T-cell (primary cell): ENCODE measurements at places on chromosomes 2 and 18.

DNA sequence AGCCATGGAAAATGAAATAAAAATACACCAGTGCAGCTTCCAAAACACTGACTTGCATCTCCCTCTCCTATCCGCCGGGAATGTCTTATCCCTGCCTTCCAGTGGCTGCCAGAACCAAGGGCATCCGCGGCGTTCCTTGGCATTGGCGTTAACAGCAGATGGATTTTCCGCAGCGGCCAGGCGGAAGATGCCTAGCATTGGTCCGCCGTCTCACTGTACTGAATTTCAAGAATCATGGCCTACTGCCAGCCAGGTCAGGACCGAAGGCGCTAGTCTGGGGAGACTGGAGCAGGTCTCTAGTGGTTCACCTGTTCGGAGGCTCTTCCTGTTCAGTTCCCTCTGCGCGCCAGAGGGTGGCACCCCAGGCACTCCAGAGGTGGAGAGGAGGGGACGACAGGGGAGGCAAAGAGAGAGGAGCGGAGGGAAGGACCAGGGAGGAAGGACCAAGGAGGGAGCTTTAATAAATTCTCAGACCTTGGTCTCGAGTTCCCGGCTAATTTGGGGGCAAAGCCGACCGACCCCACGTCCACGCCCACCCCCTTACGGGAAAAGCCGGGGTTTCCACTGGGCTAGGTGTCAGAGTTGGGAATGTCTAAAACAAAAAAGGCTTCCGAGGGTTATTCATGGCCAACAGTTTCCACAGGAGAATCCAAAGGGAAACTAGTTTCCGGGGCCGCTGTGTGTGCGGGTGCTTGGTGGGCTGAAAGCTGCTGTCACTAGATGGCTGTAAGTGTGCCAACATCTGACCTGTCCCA, 3.7 kb upstream of the BCL2L11 start:
- DNase-seq, result peak; percentile 65

DNA sequence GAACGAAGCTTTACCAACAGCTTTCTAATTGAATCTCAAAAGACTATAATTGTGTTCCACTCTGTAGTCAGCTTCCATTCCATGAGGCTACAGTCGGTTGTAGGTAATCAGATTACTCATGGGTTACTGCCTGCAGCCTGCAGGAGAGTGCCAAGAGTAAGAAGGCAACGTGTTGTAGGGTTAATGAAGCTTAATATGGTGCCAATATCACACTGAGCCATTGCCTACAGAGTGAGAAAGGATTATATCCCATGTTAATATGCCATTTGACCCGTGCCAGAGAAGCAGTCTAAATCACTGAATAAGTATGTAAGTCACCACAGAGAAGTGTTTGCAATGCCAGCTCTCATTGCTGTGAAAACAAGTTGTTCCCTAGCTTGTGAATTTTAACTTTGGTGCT, 734.5 kb upstream of the ACVR2A start:
- DNase-seq, result no peak

DNA sequence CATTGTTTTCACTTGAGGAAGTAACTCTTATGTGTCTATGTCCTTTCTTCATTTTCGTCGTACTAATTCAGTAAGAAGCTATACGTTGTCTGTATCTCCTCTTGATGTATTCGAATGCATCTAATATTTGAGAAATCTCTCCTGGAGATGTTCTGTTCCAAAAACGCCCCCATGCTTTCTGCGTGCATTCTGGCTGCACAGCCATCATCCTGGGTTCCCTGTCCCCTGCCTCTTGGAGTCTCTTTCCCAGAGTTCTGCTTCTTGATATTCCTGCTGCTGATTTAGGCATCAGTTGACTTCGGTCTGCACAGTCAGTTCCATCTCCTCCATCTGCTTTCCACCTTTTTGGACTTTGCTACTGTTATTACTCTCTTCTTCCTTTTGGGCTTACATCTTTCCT, 13.5 kb downstream of the PNO1 start:
- no peak for DNase-seq

DNA sequence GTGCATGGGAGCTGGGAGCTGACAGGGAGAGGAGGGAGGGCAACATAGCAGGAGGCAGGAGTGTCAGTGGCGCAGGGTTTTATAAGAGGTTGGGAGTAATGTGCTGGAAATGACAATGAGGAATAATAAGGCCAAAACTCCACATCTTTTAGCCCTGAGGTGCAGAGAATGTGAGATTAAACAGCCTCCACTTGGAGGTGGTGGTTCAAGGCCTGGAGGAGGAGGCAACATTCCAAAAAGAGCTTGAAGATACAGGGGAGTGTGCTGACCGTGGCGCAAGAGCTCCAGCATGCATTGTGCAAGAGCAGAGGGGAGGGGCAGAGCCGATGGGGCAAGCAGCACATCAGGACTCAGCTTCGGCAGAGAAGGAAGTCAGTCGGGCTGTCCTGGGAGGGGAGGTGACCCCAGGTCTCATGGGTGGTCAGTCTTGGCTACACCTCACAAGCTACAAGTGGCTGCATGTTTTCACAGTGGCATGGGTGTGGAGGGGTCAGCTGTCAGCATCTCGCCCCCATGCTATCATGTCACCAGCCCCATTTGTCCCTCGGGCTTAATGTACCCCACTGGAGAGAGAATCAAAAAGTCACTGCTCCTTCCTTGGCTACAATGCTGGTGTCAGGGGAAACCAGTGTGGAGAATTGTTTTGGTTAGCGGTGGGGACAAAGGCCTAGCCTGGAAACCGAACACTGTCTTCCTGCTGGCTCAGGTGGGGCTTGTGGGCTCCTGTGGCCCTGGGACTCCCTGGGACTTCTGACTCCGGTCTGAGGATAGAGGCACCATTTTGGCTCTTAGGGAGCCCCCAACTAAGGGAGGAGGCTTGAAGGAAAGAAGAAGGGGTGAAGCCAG, 208.0 kb downstream of the ZFP36L2 start:
- no peak for DNase-seq

DNA sequence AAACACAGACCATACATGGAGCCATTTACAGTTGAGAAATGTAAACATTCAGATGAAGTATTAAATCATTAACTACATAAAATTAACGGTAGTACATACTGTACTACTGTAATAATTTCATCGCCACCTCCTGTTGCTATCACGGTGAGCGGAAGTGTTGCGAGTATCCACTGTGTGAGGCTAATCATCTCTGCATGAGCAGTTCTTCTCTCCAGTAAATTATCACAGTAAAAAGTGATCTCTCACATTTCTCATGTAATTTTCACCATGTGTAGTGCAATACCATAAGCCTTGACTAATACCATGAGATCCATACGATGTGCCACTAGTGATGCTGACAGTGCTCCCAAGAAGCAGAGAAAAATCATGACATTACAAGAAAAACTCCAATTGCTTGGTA, 21.9 kb downstream of the SMAD2 start:
- no peak for DNase-seq
